ENCODE measurements at places on chromosomes 1 and 21.

DNA sequence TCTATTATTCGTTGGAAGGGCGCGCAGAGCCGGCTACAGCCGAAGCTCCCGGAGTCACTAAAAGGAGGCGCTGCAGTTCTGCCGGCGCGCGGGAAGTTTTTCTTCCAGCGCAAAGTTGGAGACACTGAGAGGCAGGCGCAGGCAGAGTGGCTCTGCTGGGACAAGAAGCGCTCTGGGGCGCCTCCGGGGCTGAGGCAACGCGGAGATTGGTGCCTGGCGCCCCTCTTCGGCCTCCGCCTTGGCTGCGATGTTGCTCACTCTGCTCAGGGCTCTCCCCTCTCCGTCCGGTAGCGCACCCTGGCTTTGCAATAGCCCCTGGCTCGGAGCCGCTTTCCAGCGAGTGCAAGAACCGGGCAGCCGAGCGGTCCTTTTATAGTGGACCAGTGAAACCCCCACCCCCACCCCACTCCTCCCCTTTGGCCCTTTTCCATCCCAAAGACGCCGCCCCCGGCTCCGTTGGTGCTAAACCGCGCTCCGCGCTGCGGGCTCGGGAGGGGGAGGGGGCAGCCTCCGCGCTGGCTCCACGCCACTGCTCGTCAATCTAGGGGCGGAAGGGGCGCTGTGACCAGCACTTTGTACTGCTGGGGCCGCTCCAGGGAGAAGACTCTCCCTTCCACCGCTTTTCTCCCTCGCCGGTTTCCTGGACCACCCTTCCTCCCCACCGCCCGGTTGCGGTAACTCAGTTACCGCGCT is at the start of gene ADAMTS1:
TSS of gene ADAMTS1 (minus strand) at position 344 of the 693 bp plus-strand sequence. CDS start 455 bp downstream, outside the sequence.
- DNase-seq: peak; percentile 32

- DNase-seq: no peak
Observed at GRCh38 chr1:225896937-225897549, 8.1 kb upstream of the LEFTY1 start.

DNA sequence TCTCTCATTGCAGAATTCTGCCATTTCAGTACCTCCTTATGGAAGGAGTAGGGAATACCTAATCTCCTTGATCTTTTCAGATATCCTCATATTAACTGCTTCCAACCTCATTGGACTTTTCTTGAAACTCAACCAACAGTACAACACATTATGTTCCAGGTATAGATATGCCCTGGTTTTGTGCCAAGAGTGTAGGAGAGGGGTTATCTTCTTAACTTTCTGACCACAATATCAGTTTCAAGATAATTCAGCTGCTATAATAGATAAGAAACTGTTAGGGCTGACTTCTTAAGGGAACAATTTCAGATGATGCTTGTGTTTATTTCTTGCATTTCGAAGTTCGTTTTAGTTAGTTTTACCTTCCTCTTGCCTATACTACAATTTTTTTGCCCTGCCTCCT is 2.1 kb upstream of the LPGAT1 start:
- DNase-seq: no peak

DNA sequence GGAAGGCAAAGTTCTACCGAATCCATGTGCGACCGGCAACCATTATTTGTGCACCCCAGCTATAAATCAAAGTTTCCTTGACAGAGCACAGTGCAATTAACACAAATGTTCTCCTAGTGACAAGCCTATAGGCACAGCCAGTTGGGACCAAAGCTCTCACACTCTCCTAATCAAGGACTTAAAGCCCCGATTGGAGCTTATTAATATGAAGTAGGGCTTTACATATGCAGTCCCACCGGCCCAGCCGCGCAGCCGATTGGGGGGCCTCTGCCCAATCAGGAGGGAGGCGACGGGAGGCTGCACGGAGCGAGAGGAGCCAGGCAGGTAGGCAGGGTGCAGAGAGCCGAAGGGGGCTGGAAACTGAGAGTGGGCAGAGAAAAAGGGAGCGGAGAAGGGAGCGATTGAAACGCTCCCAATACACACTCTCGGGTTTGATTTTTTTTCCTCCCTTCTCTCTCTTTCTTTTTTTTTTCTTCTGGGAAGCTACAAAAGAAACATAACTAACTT is at the start of gene ESRRG:
TSS of gene ESRRG (minus strand) at position 156 of the 507 bp plus-strand sequence. CDS start at position 26, 130 bp downstream.
- DNase-seq: no peak

- no peak for DNase-seq
Observed at GRCh38 chr1:111593403-111594305, 25.9 kb upstream of the RAP1A start.

- no peak for DNase-seq
Observed at GRCh38 chr1:36161641-36162531, 5.9 kb downstream of the MAP7D1 start.

DNA sequence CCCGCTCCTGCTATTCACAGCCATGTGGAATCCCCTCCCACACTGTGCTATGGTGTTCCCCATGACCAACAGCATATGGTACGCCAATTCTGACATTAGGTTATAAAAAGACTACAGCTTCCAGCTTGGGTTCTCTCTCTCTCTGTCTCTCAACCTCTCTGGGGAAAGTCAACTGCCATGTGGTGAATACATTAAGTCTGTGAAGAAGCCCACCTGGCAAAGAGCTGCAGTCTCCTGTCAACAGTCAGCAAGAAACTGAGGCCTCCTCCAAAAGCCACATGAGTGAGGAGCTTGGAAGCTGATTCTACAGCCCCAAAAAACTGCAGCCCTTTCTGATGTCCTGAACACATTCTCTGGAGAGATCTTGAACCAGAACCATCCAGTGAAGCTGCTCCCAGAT is 25.0 kb upstream of the LRRC38 start:
- no peak for DNase-seq

GRCh38 chr1:235892734-235893413 is 26.2 kb upstream of the LYST start:
- DNase-seq: no peak

DNA sequence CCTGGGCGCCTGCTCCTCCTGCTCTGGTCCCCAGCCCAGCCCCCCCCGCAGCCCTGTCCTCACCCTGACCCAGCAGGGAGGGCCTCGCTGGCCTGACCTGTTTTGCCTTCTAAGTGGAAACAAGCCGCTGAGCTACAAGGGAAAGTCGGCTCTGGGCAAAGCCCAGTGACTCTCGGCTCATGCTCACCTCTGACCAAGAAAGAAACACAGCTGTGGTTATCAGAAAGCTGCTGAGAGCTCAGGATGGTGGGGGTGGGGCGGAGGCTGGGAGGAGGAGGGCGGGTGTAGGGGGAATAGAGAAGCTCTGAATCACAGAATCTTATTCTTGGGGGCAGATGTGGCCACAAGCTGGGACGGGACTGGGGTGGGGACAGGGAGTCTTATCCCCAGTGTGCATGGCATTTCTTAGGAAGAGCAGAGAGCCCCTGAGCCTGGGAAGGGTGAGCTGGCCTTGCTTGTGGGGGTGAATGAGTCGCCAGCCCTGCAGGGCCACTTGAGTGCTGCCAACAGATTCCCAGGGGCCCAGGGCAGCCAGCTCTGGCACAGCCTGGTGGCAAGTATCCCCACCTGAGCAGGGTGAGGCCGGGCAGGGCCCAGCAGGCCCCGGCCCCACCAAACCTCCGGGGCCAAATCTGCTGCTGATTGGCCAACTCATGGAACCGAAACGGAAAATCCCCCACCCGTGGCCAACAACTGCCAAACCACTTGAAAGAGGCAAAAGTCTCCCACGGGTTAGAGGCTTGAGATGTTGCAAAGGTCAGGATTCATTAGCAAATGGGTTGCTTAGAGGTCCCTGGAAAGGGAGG is 120.6 kb downstream of the SPSB1 start:
- no peak for DNase-seq

GRCh38 chr1:70034403-70034802 is 171.0 kb downstream of the LRRC40 start:
- no peak for DNase-seq

DNA sequence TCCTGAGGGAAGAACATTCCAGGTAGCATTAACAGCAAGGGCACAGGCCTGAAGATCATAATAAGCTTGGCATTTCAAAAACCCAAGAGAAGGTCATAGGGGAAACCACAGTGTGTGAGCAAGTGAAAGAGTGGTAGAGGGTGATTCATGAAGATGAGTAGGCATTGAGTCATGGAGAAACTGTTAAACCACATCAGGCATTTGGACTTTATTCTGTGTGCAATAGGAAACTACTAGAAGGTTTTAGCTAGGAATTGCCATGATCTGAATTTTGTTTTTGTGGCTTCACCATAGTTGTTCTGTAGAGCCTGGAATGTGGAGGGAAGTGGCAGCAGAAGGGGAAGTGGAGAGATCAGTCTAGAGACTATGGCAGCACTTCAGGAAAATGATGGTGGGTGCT is 359.0 kb upstream of the PTBP2 start:
- DNase-seq: no peak

DNA sequence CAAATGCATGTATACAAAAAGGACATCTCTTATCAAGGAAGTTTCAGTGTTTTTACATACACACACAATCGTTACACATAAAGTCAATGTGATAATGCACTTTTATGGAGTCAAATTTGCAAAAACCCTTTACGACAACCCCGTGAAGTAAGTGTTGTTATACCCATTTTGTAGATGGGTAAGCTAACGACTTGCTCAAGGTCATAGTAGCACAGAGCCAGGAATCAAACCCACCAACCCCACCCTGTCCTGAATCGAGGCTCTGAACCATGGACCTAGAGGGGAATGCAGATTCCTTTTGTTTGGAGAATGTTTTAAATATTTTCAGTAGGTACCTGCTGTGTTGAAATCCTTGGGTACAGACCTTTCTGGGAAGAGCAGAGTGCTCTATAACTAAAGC is 77.4 kb upstream of the ARTN start:
- DNase-seq: no peak

DNA sequence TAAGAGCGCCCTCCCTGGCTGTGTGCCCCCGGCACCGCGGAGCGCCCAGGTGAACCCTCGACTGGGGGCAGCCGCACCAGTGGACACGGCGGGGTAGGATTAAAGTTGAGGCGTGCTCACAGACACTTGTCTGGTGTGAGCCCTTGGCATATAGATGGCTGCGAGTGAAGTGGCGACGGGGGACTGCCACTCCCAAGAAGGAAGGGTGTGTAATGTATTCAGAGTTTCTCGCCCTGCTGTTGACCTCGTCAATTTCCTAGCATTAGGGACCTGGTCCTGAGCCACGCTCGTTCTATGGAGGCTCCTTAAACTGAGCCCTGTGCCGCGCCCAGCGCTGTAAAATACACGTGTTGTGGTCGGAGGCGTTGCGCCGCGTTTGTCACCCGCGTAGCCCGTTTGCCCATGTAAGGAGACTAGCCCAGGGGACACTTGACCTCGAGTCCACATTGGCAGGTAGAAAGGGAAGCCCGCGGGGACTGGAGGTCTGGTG is 554 bp downstream of the EVA1C start:
- no peak for DNase-seq

DNA sequence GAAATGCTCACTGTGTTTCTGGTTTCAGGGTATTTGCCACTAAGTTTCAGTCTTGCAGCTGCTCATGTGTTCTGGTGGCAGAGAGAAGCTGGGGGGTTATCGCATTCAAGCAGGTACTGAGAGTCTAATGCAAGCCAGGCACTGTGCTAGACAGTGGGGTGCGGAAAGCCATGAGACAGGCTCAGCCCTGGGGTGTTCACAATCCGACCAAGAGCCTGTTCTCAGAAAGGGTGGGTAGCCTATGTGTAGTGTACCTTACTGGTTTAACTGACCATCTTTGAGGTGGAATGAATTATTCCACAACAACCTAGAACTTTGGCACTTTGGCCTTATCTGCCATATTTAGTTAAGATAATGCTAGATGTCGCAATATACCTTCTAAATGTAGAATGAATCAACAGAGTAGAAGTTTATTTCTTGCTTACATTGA is 55.3 kb upstream of the ROR1 start:
- no peak for DNase-seq

GRCh38 chr21:42160111-42160721 is 58.7 kb upstream of the ABCG1 start:
- no peak for DNase-seq

DNA sequence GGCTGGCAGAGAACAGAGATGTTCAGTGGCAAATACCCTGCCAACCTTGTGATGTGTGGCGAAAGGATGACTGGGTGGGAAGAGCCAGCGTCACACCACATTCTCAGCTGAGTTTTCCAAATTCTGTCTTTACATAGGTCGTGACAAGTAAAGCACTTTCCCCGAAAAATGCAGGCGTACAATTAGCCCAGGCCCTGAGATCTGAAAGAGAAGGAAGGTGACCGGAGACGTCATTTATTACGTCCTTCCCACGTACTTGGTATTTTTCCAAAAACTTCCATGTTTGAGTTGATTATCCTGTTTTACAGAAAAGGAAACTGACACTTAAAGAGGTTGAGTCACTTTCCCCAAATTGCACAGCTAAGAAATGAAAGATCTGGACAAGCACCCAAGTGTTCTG is 413.3 kb downstream of the PRDM2 start:
- DNase-seq: no peak

- no peak for DNase-seq
Observed at GRCh38 chr1:199302554-199302953, 663.7 kb downstream of the PTPRC start.

DNA sequence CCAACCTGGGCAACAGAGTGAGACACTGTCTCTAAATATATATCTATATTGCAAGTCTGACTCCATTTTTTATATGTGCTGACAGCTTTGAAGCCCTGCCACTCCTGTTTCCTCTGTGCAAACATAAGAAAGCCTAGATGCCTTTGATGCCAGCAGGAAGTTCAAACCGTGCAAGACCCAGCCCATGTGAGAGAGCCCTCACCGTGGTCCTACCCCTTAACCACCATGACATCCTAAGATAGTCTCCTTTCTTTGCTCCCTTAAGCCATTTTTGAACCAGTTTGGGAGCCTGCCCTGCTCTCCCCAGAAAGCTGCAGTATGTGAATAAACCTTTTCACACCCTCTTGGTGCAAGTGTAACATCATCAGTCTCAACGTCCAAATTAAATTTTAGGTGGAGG is 3.7 kb upstream of the DIPK1A start:
- no peak for DNase-seq

DNA sequence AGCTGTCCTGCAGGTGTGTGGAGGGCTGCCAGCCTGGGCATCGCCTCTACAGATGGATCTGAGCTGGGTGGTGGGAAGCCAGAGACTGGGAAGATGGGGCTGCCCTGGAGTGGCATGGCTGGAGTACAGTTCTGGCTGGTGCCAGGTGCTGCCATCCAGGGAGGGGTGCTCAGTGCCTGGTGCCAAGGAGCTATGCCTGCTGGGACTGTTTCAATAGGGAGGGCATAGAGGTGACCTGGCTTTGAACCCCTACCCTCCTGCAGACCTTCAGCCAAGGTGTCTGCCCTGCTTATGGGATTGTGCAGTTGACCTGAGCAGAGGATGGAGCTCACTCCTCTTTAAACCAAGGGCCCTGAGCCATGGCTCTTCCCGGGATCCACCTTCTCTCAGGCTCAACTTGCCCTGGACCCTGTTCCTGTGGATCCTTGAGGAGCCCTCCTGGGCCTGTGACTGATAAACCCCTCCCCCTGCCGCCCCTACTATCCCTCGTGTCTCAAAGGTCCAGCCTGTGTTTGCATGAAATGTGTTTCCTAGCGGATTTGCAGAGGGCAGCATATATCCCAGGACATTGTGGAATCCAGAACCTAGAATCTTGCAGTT is 48.7 kb downstream of the PTPRU start:
- no peak for DNase-seq
